HS-27A (cell line): ENCODE measurements at places on chromosomes 5 and 9.

GRCh38 chr5:3342271-3343100, 253.1 kb upstream of the IRX1 start:
- DNase-seq = no peak

- DNase-seq = no peak
Observed at GRCh38 chr9:136762221-136762691, 2.1 kb downstream of the LCN15 start.

- DNase-seq = no peak
Observed at GRCh38 chr9:86788456-86788855, 158.8 kb downstream of the GAS1 start.

- DNase-seq = peak; percentile 26
Observed at GRCh38 chr5:146667633-146668272, 151.8 kb upstream of the GPR151 start.

- DNase-seq = no peak
Observed at GRCh38 chr5:34660444-34660843, 4.3 kb downstream of the RAI14 start.

DNA sequence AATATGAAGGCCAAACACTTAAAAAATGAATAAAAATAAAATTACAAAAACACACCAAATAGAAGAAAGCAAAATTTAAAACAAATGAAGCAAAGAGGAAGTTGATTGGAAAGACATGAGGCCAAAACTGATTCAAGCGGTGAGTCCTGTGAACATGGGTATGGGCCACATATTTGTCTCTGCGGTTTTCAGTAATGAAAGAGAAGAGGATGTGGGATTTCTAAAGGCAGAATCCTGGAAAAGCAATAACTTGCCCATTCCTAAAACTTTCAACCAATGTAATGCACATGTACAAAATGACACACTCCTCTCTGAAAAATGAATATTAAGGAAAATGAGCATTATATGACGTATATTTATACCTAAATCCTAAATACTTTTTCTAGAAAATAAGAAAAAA, 263.7 kb downstream of the SEMA5A start:
- no peak for DNase-seq

GRCh38 chr5:135743705-135744411, 90.6 kb upstream of the SLC25A48 start:
- DNase-seq = no peak

DNA sequence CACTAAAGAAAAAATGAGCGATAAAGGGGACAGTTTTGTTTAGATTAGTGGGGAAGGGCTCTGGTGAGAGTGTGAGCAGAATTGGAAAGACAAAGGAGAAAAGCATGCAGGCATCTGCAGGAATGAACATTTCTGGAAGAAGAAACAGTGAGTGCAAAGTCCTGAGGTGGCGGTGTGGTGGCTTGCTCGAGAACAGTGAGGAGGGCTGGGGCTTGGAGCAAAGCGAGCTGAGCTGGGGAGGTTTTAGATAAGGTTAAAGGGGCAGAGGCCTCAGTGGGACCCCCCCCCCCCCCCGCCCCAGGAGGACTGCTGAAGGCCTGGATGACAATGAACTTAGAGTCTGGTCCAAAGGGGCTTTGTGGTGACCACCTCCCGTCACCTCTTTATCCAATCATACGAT, 202.7 kb upstream of the MVB12B start:
- DNase-seq = no peak

DNA sequence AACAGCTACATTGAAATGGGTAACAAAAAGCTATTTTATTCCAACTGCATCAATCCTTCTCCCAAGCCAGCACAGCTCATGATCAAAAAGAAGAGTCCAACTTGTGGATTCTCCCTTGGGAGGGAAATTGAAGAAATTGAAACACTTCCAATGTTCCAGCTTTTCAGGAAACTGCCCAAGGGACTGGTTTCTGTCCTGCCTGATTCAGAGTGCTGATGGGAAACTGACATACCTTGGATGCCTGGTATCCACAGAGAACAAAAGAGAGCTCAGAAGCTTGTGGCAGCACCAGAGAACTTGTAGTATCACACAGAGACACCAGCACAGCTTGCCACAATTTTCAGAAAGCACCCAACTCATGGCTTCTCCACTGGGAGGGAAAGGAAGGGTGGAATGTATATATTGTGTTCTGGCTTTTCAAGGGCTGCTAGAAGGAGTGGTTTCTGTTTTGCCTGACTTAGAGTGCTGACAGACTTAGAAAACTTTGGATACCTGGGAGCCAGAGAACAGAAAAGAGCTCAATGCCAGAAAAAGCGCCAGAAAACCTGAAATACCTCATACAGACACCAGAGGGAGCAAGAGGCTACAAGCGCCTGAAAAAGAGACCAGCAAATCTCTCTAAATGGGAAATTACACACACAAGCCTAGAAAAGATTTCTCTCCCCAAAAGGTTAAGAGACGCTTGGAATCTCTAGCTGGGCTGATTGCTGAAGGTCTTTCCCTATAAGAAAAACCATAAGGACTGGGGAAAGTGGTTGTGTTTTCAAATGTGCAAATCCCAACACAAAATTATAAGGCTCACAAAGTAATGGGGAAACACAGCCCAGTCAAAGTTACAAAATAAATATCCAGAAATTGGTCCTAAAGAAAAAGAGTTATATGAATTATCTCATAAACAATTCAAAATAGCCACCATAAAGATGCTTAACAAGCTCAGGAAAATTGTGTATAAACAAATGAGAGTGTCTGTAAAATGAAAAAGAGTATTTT, 178.8 kb downstream of the SPOCK1 start:
- no peak for DNase-seq

- no peak for DNase-seq
Observed at GRCh38 chr9:95461448-95462248, 55.1 kb downstream of the PTCH1 start.

- DNase-seq = no peak
Observed at GRCh38 chr9:117076571-117077290, 338.1 kb downstream of the ASTN2 start.

DNA sequence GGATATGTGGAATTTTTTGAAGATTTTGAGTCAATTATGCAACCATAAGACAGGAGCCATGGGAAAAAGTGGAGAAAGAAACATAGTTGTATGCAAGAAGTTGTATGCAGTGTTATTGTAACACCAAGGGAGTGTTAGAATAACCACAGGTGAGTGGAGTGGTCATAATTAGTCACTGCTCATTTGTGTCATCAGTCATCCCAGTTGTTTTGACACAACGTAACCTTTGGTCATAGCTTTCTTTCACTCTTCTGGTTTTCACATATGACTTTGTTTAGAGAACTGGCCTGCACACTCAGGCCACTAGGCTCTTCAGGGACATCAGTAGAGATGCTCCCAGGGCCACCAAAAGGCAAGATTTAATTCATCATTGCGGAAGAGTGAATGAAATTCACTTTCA, 158.7 kb upstream of the HMHB1 start:
- DNase-seq = no peak

- DNase-seq = no peak
Observed at GRCh38 chr9:96177005-96177718, 124.8 kb downstream of the HSD17B3 start.

DNA sequence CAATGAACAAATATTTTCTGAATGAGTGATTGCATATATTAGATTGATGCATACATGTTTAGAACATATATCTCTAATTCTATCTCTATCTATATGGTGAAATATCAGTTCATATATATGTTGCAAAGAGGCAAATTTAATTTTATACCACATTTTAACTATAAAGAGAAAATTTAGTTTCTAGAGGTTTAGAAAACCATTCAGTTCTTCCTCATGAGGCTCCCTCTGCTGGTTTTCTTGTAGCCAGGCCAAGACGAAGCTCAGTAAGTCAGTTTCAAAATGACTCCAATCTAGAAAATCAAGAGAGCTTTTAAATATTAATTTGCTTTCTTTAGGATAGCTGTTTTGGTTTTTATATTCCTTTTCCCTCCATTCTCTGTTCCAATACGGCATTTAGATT, 312.1 kb downstream of the TMEM232 start:
- no peak for DNase-seq

- DNase-seq = no peak
Observed at GRCh38 chr9:83220730-83221129, 157.8 kb upstream of the RASEF start.
